ENCODE measurements at places on chromosomes 6 and 20.

GRCh38 chr6:136158387-136158821 lies 91.7 kb downstream of the MTFR2 start:
- peak; percentile 57 for DNase-seq

- no peak for DNase-seq
These were observed 39.0 kb downstream of the SLC23A2 start for GRCh38 chr20:4962241-4962855.

DNA sequence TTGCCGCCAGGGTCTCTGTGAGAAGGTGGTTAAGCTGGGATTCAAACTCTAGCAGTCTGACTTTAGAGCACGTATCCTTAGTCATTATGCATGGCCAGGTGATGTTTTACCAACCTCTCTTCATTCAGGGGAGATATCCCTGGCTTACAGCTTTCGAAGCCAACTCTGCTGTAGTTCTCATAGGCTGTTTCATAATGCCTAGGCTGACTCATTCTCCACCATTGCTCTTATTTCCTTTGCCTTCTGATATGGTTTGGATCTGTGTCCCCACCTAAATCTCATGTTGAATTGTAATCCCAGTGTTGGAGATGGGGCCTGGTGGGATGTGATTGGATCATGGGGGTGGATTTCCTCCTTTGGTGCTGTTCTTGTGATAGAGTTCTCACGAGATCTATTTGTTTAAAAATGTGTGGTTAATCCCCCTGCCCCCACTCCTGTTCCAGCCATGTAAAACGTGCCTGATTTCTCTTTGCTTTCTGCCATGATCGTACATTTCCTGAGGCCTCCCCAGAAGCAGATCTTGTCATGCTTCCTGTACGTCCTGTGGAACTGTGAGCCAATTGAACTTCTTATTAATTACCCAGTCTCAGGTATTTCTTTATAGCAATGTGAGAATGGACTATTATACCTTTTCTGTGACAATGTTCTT lies 94.6 kb upstream of the MAN1A1 start:
- peak; percentile 46 for DNase-seq

GRCh38 chr20:24778585-24779031 lies 170.5 kb upstream of the CST7 start:
- DNase-seq, result no peak

DNA sequence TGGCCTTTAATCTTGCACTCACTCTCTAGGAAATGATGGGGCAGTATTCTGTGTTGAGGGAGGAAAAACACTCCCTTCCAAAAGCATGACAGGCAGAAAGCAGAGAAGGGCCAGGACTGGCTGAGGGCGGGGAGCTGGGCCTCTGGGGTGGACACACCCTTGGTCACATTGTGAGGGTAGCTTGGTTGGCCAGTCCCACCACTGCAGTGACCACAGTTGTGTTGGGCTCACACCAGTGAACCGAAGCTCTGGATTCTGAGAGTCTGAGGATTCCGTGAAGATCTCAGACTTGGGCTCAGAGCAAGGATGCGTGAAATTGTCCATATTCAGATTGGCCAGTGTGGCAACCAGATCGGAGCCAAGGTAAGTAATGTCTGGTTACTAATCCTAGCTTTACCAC lies at the start of gene TUBB1:
Gene TUBB1 (plus strand): TSS at position 213 of the 400 bp plus-strand sequence. CDS start 94 bp downstream, at position 307.
- DNase-seq, result no peak

GRCh38 chr20:24448170-24448569 lies 21.3 kb upstream of the SYNDIG1 start:
- DNase-seq, result no peak

GRCh38 chr6:136880748-136881460 lies 41.2 kb upstream of the SLC35D3 start:
- no peak for DNase-seq

DNA sequence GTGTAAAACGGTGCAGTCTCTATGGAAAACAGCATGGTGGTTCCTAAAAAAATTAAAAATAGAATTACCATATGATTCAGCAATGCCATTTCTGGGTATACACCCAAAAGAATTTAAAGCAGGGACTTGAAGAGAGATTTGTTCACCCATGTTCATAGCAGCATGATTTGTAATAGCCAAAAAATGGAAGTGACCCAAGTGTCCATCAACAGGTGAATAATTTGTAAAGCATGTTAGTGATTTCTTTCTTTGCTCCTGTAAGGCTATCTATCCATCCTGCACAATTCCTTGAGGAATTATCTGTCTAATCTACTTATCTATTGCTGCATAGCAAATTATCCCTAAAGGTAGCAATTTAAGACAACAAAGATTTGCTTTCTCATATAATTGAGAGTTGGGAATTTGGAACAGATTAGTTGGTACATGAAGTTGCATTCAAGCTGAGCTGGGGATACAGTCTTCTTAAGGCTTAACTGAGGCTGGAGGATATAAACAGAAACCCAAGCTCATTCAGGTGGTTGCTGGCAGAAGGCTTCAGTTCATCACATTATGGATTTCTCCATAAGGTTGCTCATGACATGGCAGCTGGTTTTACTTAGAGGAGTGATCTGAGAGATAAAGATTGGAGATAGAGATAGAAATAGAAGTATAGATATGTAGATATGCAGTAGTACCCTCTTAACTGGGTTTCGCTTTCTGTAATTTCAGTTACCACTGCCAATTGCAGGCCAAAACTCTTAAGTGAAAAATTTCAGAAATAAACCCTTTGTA lies 62.0 kb downstream of the IL22RA2 start:
- no peak for DNase-seq

GRCh38 chr6:9408402-9409117 lies 973.2 kb upstream of the SLC35B3 start:
- DNase-seq, result peak; percentile 81

DNA sequence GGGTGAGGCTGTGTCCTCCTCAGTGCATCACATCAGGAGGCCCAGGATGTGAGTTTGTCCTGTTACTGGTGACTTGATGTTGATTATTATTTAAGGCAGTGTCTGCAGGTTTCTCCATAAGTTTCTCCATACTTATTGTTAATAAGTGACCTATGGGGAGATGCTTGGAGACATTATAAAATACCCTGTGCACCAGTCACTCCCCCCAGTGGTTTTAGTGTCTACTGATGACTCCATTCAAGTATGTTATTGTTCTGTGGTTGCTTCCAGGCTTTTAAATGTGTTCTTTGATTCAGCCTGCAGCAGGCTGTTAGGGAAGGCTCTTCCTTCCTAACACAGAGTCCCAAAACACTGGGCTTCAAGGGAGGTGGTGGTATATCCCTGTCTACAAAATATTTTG lies 14.6 kb upstream of the CST3 start:
- no peak for DNase-seq

- no peak for DNase-seq
These were observed 81.0 kb downstream of the ERMARD start for GRCh38 chr6:169832247-169832948.

DNA sequence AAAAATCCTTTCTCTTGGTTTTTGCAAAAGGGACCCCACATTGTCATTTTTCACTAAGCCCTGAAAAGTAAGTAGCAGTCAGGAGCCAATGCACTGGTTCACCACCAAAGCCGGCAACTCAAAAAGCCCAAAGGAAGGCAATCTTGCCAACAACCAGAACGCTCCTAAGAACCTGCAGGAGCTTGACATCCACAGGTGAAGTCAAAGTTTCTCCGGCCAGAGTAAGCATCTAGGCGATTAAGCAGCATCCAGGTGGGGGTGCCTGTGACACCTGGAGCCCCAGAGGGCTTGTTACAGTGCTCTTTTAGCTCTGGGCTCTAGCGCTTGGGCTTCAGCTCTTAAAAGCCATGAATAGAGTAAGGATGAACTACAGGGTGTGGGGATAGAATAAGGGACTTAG lies 36.1 kb downstream of the SLC35D3 start:
- no peak for DNase-seq
